ENCODE measurements at places on chromosomes 2 and 18.

- DNase-seq: peak; percentile 48
These were observed at the start of gene CASP10 for GRCh38 chr2:201182650-201183364. Gene CASP10, plus strand, starts transcription at chr2:201183141. Its CDS starts 2,637 bp downstream, at chr2:201185778.

- no peak for DNase-seq
These were observed 4.5 kb upstream of the ASPRV1 start for GRCh38 chr2:69965756-69966445.

- DNase-seq: no peak
These were observed 7.4 kb downstream of the UGT1A6 start for GRCh38 chr2:233700028-233700635.

GRCh38 chr2:46082531-46083485 is 214.4 kb upstream of the EPAS1 start:
- no peak for DNase-seq

- no peak for DNase-seq
These were observed 53.8 kb downstream of the TMEM200C start for GRCh38 chr18:5841518-5841917.

DNA sequence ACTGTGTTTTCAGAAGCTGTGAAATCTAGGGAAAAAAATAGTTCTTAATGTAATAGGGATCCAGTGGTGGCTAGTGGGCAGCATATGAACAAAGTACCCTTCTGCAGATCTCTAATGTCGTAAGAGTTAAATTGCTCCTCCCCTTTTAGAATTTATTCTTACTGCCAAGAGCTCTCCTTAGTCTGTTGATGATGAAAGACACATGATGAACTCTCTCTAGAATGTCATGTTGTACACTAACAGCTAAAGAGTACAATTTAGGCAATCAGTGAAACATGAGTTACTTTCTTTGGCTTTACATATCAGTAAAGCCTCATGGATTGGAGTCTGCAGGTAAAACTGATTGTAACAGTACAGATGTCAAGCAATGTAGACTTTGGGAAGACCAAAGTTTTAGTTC is 84.2 kb downstream of the SLC39A10 start:
- DNase-seq: no peak

- no peak for DNase-seq
These were observed 100.4 kb downstream of the ACOXL start for GRCh38 chr2:110832740-110833139.

GRCh38 chr2:239962890-239963591 is 62.1 kb downstream of the NDUFA10 start:
- DNase-seq: no peak

GRCh38 chr2:33064349-33064801 is 117.6 kb downstream of the LTBP1 start:
- no peak for DNase-seq

GRCh38 chr18:49398331-49398730 is 62.1 kb downstream of the DYM start:
- DNase-seq: no peak

- DNase-seq: no peak
These were observed 85.6 kb downstream of the CRIM1 start for GRCh38 chr2:36441065-36441625.

DNA sequence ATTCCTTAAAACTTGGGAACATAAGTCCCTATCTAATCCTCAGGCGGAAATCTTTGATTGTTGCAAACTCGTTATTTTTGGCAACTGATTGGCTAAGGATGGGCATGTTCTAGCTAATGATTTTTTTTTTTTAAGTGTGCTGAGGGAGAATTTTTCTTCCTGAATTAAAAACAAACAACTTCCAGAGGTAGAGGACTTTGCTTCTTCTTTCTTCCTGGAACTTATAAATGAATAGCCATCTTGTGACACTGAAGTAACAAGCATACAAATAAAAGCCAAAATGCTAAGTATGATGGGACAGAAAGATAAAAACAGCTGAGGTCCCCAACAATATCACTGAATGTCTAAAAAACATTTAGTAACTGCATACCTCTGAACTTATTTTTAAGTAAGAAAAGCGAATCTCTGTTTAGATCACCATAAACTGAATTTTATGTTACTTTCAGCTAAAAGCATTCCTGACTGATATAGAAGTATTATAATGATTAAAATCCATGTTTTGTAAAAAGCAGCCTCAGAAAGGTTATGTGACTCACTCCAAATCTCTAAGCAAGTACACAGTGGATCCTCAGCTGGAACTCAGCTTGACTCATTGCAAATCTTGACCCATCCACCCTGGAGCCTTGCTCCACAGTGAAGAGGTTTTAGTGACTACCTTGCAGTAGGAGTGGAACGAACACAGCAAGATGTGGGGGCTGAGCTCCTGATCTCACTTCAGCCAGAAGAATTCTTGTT is 344.4 kb downstream of the CLIP4 start:
- no peak for DNase-seq

GRCh38 chr18:10133516-10133915 is 219.7 kb downstream of the VAPA start:
- DNase-seq: no peak

- DNase-seq: no peak
These were observed 1.3 kb upstream of the LYPD6 start for GRCh38 chr2:149329068-149329467.
